Stimulated activated CD8-positive, alpha-beta memory T cell treated with anti-CD3 and anti-CD28 coated beads, Interleukin-4, amount 100 ng/mL, for 1 hour (primary cell): ENCODE measurements at places on chromosomes 4 and X.

DNA sequence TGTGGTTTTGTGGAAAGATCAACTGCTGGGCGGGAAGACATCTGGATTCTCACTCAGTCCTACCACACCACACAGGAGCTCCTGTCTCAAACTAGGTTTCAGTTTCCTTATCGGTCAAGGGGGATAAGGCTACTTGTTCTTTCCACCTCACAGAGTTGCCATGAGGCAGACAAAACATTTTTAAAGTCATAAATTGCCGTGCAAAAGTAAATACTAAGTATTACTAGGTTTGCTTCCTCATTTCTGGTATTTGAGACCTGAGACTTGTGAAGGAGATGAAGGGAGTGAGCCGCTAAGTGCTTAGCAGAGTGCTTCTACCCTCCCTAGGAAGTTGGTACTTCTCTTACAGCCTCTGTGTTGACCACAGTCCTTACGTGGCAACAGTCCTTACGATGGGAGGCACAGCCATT lies 1.5 kb downstream of the LAP3 start:
- no peak for DNase-seq

DNA sequence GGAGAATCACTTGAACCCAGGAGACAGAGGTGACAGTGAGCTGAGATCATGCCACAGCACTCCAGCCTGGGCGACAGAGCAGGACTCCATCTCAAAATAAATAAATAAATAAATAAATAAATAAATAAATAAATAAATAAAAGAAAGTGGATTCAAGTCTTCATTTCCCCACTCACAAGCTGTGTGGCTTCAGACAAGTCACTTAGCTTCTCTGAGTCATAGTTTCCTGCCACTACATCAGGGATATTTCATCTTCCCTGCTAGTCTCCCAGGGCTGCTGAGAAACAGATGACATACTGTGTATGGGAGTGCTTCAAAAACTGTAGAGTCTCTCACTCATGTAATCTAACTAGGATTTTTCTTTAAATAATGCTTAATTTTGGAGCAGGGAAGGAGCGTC lies 37.2 kb downstream of the TBC1D9 start:
- DNase-seq = no peak

GRCh38 chrX:100649550-100650356 lies 5.8 kb downstream of the SRPX2 start:
- no peak for DNase-seq

- no peak for DNase-seq
Observed at GRCh38 chr4:102345795-102346100, 466 bp upstream of the SLC39A8 start.

DNA sequence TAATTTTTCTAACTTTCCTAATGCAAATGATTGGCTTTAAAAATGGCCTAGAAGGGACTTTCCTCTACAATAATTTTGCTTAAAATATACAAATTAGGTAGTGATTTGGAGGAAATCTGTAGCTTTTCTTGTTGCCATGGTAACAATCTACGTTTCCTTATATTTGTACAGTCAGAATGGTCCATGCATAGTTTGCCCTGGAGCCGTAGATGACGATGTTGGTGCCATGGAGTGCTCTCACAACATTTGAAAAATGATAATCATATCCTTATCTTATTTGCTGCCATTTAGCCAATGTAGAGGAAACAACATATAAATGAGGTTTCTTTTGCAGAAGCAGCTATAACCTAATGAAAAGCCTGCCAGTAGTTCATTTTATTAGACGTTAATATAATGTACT lies 89.0 kb upstream of the NMU start:
- no peak for DNase-seq

DNA sequence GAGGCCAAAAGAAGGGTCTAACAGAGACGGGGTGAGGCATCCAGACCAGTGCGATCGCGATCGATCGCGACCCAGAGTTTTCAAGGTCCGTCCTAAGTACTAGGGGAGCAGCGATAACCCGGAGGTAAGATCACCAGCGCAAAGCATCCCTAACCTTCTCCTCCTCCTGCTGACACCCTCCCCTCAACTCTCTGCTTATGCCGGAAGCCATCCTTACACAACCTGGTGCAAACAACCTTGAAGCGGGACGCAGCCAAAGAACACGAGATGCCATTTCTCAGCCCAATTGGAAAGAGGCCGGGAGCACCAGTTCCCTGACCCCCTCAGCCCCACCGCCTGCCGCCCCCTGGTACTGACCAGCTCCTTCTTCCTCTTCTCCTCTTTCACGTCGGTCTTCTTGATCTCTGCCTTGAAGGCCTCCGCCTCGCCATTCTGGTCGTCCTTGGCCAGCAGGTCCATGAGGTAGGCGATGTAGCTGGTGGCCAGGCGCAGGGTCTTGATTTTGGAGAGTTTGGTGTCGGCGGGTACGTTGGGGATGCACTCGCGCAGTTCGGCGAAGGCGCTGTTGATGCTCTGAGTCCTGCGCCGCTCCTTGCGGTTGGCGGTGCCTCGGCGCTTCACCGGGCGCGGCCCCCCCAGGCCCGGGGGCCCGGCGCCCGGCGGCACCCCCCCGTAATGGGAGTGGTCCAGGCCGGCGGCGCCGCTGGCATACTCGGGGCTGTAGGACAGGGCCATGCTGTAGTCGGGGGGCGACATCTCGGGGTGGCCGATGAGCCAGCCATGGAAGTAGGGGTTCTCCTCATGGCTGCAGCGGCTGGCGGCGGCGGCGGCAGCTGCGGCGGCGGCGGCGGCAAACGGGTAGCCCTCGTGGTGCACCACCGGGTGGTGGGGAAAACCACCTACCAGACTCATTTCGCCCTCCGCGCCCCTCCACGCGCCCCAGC lies 1.4 kb downstream of the HAND2 start:
- no peak for DNase-seq

- no peak for DNase-seq
Observed at GRCh38 chrX:10741003-10741402, 120.6 kb upstream of the MID1 start.

- DNase-seq = no peak
Observed at GRCh38 chrX:20477836-20478524, 211.3 kb upstream of the RPS6KA3 start.

- DNase-seq = no peak
Observed at GRCh38 chr4:48777739-48778138, 2.3 kb downstream of the FRYL start.

DNA sequence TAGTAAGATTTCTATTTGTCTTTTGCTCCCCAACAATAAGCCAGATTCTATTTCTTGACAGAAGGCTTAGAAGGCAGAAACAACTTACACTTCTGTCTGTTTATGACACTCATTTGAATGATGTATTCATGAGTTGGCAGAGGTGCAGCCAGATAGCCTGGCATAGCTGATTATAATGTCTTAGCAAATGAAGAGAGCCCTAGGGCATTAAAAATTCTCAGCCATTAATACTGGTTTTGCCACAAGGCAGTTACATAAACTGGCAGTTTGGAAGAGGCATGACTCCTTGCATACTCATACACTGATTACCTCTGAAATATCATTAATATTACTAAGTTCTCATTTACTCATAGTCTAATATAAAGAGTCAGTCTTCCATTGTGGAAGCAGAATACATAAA lies 728.5 kb upstream of the NDST4 start:
- no peak for DNase-seq

DNA sequence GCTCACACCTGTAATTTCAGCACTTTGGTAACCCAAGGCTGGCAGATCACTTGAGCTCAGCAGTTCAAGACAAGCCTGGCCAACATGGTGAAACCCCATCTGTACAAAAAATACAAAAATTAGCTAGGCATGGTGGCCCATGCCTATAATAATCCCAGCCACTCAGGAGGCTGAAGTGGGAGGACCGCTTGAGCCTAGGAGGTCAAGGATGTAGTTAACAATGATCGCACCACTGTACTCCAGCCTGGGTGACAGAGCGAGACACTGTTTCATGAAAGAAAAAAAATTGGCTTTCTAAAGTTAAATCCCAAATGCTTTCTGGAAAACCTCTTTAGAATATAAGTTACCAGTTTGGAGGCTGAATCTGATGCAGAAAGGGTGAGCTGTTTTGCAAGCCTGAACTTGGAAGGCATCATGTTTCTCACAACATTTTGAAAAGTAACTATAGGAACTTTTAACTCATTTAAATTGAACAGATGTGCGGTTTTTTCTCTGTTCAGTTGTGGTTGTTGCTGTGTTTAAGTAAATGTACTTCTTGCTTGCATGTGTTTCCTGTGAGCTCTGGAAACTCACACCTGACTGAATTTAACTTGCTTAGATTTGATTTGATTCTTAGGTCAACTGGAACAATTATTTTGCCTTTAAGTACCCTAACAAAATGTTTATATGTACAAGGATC lies 39.8 kb upstream of the TMEM131L start:
- DNase-seq = no peak

GRCh38 chr4:38868059-38868960 lies 704 bp downstream of the FAM114A1 start:
- no peak for DNase-seq

DNA sequence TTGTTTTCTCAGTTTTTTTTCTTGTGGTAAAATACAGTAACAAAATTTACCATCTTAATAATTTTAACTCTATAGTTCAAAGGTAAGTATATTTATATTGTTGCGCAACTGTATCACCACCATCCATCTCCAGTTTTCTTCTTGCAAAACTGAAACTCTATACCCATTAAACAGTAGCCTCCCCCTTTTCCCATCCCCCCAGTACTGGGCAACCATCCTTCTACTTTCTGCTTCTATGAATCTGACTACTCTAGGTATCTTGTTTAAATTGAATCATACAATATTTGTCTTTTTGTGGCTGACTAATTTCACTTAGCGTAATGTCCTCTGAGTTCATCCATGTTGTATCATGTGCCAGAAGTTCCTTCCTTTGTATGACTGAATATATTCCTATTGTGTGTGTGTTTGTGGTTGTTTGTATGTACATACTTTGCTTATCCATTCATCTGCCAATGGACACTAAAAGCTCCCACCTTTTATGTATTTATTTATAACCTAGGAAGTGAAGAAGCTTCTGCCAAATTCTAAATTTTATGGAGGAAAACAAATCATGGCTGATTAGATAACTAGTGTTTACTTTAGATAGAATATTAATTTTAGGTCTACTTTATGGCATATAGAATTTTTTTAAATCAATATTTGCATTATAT lies 10.0 kb downstream of the ABHD18 start:
- no peak for DNase-seq

- DNase-seq = no peak
Observed at GRCh38 chr4:8342651-8343261, 73.2 kb downstream of the HTRA3 start.

DNA sequence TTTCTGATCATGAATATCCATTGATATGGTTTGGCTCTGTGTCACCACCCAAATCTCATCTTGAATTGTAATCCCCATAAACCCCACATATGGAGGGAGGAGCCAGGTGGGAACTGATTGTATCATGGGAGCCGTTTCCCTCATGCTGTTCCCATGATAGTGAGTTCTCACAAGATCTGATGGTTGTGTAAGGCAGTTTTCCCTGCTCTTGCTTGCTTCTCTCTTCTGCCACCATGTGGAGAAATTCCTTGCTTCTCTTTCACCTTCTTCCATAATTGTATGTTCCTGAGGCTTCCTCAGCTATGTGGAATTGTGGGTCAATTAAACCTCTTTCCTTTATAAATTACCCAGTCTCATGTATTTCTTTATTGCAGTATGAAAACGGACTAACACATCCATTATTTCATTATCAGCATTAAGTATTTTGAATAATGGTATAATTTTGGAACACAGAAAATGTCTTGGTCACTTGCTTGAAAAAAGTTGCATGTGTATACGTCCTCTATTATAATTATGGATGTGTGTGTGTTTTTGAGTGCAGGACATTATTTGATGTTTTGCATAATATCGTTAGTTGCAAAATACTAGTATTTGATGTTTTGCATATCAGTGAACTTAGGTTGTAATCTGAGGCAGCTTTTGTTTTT lies 334.6 kb downstream of the PCDH10 start:
- DNase-seq = no peak

- no peak for DNase-seq
Observed at GRCh38 chr4:182768838-182769237, 148.3 kb downstream of the DCTD start.

- no peak for DNase-seq
Observed at GRCh38 chrX:123108513-123109427, 75.3 kb upstream of the GRIA3 start.

DNA sequence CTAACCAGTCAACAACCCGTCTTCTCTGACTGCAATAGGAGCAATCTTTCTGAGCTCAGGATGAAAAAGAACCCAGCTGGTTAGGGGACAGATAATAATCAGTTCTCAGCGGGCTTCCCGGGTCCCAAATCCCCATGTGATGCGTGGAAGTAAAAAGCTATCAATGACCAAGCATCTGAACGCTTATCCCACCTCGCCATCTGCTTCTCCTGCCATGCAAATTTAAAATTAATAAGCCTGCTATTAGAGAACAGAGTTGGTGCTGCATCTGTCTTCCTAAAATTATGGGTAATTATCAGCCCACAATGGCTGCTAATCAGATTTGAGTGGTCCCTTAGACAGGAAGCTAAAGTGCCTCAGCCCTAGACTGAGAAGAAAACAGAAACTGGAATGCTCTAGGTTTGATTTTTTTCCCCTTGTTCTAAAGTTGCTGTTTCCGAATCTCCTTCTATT lies 37.5 kb downstream of the AFAP1 start:
- DNase-seq = no peak

DNA sequence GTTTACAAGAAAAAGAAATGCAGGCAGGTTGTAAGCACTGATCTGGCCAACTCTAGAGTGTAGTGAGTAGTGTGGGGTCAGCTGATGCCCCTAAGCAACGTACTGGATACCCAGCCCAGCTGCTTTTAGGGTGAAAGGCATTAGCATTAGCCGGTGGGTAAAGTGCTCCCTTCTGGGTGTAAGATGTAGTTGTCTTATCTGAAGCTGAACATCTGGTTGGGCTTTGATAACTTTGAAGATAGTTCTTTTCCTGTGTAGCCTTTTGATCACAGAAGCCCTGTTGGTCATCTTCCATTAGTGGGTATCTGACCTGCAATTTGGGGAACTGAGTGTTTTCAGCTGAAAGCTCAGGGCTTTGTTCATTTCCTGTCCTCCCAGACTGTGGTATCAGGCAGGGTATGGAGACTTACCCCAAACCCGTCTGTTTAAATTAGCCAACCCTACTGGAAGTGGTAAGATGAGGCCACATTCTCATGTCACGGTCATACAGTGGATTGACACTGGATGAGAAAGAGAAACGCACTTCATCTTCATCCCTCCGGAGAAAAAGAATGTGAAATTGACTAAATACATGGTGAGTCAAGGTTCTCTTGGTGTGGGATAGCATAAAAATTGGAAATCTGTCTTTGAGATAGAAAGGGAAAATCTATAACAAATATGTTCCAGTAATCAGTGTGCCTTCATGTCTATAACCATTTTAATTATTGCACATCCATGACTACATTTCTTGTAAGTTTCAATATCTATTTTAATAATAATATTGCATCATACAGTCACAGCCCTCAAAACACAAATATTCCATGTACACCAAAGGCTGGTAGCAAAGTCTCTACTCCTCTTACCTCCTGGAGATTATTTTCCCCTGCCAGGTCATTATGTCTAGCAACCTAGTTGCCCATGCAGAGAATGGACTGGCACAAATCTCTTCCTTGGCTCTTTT lies 8.7 kb downstream of the RHOH start:
- DNase-seq = no peak

DNA sequence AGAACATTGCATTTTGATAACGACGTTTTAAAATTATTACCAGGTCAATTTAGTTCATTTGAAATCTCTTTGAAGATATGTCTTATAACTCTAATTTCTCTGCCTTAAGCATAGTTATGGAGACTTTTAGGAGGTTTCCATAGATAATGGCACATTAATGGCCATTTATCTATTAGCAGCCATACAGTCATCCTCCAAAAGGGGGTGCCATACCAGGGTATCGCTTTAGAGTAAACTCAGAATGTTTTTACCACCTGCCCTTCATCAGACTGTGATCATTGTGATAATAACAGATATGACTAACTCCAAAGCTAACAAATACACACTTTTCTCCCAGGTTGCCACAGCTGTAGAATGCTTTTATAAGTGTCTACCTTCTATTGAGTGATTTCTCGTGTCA lies 461.5 kb downstream of the FSTL5 start:
- no peak for DNase-seq
